ENCODE measurements at places on chromosomes 2 and 18. TPM values are rescaled to one million over a fixed set of nuclear protein-coding genes. Genes with fewer than 3 reads are reported as not detected.

GRCh38 chr2:201824212-201824611, 17.9 kb downstream of the CDK15 start:
- no peak for DNase-seq

- no peak for DNase-seq
Observed at GRCh38 chr2:78984386-78984785, 41.1 kb upstream of the REG3G start.

DNA sequence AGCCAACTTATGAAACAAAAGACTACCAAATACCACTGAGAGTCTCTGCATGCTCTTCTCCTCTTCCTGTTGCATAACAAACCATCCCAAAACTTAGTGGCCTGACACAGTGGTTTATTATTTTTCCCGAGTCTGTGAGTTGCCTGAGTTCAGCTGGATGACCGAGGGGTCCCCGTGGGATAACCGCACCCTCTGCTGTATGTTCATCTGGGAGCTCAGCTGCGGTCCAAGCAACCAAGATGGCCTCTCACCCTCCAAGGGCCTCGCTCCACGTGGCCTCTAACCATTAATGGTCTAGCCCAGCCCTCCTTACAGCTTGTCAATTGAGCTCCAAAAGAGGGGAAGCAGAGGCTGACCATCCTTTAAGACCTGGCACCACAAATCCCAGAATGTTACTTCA, 17.1 kb downstream of the ITM2C start:
- DNase-seq = no peak

DNA sequence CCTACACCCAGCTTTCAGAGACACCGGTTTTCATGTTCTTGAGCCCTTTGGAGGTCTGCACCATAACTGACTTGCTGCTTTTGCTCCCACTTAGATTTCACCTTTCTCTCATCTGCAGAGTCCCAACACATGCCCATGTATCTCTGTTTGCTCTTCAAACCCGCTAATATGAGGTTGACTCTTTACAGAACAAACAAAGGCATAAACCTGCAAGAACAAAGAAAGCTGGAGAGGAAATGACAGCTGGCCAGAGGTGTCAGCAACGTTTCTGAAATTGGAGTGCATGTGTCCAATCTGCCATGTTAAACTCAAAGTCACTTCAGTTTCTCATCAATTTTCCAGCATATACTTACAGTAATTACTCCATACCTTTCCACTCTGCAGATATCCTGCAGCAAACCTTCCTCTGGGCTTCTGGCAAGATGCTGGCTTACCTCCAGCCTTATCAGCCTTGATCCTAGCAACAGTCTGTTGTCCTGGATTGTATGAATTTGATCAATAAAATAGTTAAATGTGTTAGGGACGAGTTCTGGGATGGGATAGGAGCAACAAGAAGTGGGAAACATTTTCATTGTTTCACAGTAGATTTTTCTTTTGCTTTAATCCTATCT, 157.4 kb downstream of the FHOD3 start:
- no peak for DNase-seq

The AFTPH gene
- total RNA-seq = 33.4 TPM

All from breast epithelium (tissue), 4 donors.